Astrocyte (in vitro differentiated cells and primary cell): ENCODE measurements at places on chromosomes 11 and 22. TPM values are rescaled to one million over a fixed set of nuclear protein-coding genes. Genes with fewer than 3 reads are reported as not detected.

- H3K4me1 ChIP-seq: no peaks in the 10 kb centered on the region
- H3K27ac ChIP-seq: no peak overlapping the region
- DNase-seq: peak; percentile 25
Observed at GRCh38 chr11:15148169-15148568, 33.4 kb downstream of the INSC start.

DNA sequence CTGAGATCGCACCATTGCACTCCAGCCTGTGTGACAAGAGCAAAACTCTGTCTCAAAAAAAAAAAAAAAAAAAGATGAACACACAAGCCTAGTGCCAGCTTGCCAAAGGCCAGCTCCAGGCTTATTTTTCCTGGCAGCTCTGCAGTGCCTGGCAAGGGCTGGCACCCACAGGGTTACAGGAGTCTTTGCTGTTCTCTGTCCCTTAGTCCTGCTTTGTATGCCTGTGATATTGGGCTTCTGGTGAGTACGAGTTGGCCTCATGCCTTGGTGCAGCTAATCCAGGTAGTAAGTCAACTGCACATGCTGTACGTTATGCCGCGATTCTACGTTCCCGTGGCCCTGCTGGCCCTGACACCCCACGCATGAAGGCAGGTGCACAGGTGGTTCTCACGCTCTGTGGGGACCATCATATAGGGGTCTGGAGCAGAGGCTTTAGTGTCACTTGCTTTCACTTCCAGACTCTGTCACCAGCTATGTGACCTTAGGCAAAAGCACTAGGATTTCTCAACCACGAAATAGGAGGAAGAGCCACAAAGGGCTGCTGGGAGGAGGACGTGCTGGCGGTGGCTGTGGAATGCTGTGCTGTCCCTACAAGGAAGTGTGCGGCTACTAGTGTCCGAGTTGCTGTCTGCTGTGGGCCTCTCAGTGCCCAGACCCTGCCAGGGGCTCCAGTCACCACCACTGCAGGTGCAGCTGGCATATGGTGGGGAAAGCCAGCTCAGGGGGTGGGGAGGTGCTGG is 21.4 kb upstream of the RASL10A start:
- no peaks in the 10 kb centered on the region for H3K4me1 ChIP-seq
- no peak for DNase-seq
- no peak overlapping the region for H3K4me3 ChIP-seq
- H3K36me3 ChIP-seq: peaks cover 21% of the 10 kb centered on the region

Gene PGGHG
- total RNA-seq: 22.9 and 25.1 TPM in 2 replicates

Gene MS4A14
- not detected in 2 replicates for total RNA-seq

GRCh38 chr11:113859665-113860064 is 15.7 kb downstream of the USP28 start:
- DNase-seq: no peak
- no peak overlapping the region for H3K4me3 ChIP-seq
- no peak overlapping the region for H3K27ac ChIP-seq

DNA sequence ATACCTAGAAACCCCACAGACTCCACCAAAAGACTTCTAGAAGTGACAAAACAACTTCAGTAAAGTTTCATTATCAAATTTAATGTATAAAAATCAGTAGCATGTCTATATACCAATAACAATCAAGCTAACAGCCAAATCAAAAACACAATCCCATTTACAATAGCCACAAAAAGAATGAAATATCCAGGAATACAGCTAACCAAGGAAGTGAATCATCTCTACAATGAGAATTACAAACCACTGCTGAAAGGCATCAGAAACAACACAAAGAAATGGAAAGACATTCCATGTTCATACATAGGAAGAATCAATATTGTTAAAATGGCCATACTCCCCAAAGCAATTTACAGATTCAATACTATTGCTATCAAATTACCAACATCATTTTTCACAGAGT is 46.0 kb downstream of the PRCP start:
- H3K36me3 ChIP-seq: no peaks in the 10 kb centered on the region
- no peaks in the 10 kb centered on the region for H3K27me3 ChIP-seq
- H3K4me3 ChIP-seq: no peak overlapping the region
- peak; percentile 15 for DNase-seq
- no peak overlapping the region for H3K27ac ChIP-seq

GRCh38 chr11:124867700-124868099 is 2.5 kb downstream of the ROBO3 start:
- peaks cover 92% of the 10 kb centered on the region for H3K27me3 ChIP-seq
- no peak overlapping the region for H3K4me3 ChIP-seq
- no peaks in the 10 kb centered on the region for H3K36me3 ChIP-seq

Gene FAM83F
- 0.79 and 0.82 TPM in 2 replicates for total RNA-seq

DNA sequence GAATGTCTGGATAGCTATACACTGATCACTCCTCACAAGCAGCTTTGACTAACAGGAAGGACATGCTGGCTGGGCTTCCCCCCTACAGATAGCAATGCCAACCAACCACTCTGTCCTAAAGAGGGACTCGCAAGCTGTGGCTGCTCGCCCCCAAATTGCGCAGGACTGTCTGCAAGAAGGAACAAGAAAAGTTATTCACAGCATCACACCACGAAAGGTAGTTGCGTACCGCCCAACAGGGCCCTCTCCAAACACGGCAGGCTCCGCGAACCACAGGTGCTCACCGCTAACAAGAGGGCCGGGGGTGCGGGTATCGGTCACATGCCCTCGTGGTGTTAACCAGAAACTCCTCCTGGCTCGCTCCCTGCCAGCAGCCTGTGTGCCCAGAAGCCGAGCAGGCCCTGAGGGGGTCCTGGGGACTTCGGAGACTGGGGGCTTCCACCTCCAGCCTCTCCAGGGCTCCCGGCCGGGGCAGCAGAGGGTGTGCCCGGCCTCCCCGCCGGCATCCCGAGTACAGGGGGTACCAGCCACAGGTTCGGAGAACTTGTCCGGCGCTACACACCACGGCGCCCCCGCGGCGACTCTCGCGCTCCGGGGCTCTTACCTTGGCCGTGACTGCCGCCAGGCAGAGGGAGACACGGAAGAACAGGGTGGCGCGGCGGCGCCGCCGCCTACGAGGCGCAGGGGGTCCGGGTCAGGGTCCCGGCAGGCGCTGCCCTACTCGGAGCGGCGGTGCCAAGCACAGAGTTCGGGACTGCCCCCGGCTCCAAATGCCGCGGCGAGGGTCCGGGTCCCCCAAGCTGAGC is 682 bp downstream of the LARGE1 start:
- no peaks in the 10 kb centered on the region for H3K27me3 ChIP-seq
- no peaks in the 10 kb centered on the region for H3K36me3 ChIP-seq
- H3K4me1 ChIP-seq: peaks cover 8% of the 10 kb centered on the region
- DNase-seq: peak; percentile 12

DNA sequence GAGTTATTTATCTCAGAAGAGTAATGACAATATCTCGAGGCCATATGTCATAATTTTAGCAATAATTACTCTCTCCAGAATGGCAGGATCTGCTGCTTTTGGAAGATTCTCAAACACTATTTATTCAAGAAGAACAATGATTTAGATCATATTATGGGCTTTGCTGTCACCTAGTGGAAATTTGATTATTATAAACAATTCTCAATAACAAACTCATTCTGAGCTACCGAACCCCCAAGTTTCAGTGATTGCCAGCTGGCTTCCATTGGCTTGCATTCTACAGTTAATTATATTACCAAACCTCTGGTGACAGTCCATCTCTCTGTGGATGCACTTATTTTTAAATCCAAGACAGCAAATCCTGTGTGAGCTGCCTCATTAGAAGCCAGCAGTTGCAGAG is 27.9 kb upstream of the SLC36A4 start:
- no peaks in the 10 kb centered on the region for H3K36me3 ChIP-seq
- DNase-seq: no peak
- peaks cover 4% of the 10 kb centered on the region for H3K27me3 ChIP-seq

GRCh38 chr11:76453248-76453647 is 8.4 kb downstream of the EMSY start:
- H3K36me3 ChIP-seq: peaks cover 15% of the 10 kb centered on the region
- H3K27ac ChIP-seq: no peak overlapping the region
- H3K4me3 ChIP-seq: no peak overlapping the region
- no peak for DNase-seq

GRCh38 chr11:69539416-69540117 is 58.1 kb downstream of the LINC01488 start:
- H3K27me3 ChIP-seq: no peaks in the 10 kb centered on the region
- H3K36me3 ChIP-seq: no peaks in the 10 kb centered on the region
- no peak overlapping the region for H3K27ac ChIP-seq
- no peak overlapping the region for H3K4me3 ChIP-seq

DNA sequence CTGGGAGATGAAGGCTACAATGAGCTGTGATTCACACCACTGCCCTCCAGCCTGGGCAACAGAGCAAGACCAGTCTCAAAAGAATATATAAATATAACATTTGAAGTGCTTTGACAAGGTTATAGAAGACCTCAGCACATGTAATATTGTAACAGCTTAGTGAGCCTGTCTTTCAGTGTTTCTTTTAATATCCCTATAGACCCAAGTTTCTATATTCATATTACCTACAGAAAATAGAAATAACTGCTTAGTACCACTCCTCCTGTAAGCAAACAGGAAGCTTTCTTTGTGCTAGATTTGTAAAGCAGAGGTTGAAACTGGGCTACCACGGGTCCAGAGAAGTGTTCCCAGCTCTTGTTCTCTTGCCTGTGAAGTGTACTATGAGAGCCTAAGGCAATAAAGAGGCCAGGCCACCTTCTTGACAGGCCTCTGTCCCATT is 68.2 kb downstream of the PPP2R1B start:
- H3K4me3 ChIP-seq: no peak overlapping the region
- no peak for DNase-seq
- H3K4me1 ChIP-seq: peaks cover 21% of the 10 kb centered on the region
- H3K27me3 ChIP-seq: no peaks in the 10 kb centered on the region
- no peak overlapping the region for H3K27ac ChIP-seq

GRCh38 chr22:33864723-33865130 is 55.5 kb downstream of the LARGE1 start:
- H3K36me3 ChIP-seq: no peaks in the 10 kb centered on the region
- H3K27ac ChIP-seq: no peak overlapping the region
- no peak overlapping the region for H3K4me3 ChIP-seq
- H3K4me1 ChIP-seq: peaks cover 2% of the 10 kb centered on the region
- no peaks in the 10 kb centered on the region for H3K27me3 ChIP-seq

DNA sequence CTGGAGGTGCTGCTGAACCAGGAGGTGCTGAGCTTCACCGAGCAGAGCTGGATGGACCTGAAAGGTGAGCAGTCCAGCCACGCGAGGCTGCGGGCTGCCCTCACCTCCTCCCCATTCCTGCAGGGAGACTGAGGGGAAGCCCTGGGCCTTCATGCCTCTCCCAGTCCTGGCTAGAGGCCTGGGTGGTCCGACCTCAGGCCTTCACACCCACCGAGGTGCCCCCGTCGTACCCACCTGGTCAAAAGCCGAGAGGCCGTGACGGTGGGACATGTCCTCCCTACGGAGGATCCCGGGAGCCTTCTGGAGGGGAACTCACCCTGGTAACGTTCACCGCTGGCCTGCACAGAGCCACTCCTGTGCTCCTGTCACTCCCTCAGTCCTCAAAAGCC is 5.1 kb downstream of the SUSD2 start:
- DNase-seq: no peak
- no peaks in the 10 kb centered on the region for H3K36me3 ChIP-seq
- peaks cover 2% of the 10 kb centered on the region for H3K4me1 ChIP-seq

GRCh38 chr11:67379061-67380058 is 6.0 kb upstream of the CLCF1 start:
- peaks cover 32% of the 10 kb centered on the region for H3K4me1 ChIP-seq
- H3K27ac ChIP-seq: no peak overlapping the region
- H3K4me3 ChIP-seq: no peak overlapping the region

Gene VSIG10L2
- total RNA-seq: not detected in 2 replicates

Gene OOSP4B
- not detected in 2 replicates for total RNA-seq

DNA sequence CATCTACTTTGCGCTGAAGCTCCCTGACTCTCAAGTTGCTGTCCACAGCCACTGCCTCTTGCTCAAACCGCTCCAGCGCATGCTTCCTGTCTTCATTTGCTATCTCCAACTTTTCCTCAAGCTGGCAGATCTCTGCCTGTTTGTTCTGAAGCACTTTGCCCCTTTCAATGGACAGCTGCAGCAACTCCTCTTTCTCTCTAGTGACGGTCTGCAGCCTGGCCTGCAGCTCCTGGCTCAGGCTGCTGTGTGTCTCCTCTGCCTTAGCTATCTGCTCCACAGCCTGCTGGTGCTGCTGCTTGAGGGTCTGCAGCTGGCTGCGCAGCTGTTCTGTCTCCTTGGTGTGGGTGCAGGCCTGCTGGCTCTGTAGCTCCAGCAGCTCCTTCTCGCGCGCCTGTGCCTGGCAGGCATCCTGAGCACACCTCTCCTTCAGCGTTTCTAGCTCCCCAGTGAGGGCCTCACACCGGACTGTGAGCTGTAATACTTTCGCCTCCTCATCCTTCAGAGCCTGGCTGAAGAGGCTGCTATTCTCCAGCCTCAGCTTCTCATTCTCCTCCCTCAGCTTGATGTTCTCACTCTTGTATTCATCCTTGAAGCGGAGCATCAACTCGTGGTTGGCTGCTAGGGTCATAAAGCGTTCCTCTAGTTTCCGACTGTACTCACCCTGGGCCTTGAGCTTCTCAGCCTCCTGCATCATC is 723 bp downstream of the CCDC89 start:
- H3K27ac ChIP-seq: peak overlapping the region; percentile 65
- H3K4me1 ChIP-seq: peaks cover 12% of the 10 kb centered on the region
- peak overlapping the region; percentile 71 for H3K4me3 ChIP-seq
- H3K36me3 ChIP-seq: no peaks in the 10 kb centered on the region
- H3K27me3 ChIP-seq: no peaks in the 10 kb centered on the region
- no peak for DNase-seq

Gene POLDIP3
- total RNA-seq: 57.1 and 60.3 TPM in 2 replicates

- peaks cover 6% of the 10 kb centered on the region for H3K4me1 ChIP-seq
- H3K27ac ChIP-seq: no peak overlapping the region
- no peak for DNase-seq
Observed at GRCh38 chr22:20490183-20490940, 5.2 kb downstream of the KLHL22 start.

- peak overlapping the region; percentile 20 for H3K4me3 ChIP-seq
- peak overlapping the region; percentile 69 for H3K27ac ChIP-seq
- no peaks in the 10 kb centered on the region for H3K36me3 ChIP-seq
- peaks cover 39% of the 10 kb centered on the region for H3K4me1 ChIP-seq
Observed at GRCh38 chr11:72072348-72072747, 8.0 kb downstream of the NUMA1 start.

Gene FLRT1
- 0.20 and 0.41 TPM in 2 replicates for total RNA-seq

Gene UCP3
- 0.65 and 2.0 TPM in 2 replicates for total RNA-seq

Gene RPS6KB2
- total RNA-seq: 52.9 and 57.0 TPM in 2 replicates

- H3K27ac ChIP-seq: peak within 1 kb of the TSS; percentile 89
- H3K4me3 ChIP-seq: peak within 1 kb of the TSS; percentile 93
- H3K36me3 ChIP-seq: peaks cover 4% of the 10 kb centered on the region
- H3K27me3 ChIP-seq: no peaks in the 10 kb centered on the region
Observed at GRCh38 chr11:70397983-70398833, at the start of gene CTTN. CTTN (plus strand) TSS chr11:70398529; CDS start chr11:70407298, 8,769 bp downstream.
